ENCODE measurements at places on chromosomes 13 and 19.
A peak's percentile ranks its signal among the peaks of the same experiment; 100 is the strongest.

GRCh38 chr13:19239114-19239860, 57.7 kb upstream of the TUBA3C start:
- no peak for DNase-seq

DNA sequence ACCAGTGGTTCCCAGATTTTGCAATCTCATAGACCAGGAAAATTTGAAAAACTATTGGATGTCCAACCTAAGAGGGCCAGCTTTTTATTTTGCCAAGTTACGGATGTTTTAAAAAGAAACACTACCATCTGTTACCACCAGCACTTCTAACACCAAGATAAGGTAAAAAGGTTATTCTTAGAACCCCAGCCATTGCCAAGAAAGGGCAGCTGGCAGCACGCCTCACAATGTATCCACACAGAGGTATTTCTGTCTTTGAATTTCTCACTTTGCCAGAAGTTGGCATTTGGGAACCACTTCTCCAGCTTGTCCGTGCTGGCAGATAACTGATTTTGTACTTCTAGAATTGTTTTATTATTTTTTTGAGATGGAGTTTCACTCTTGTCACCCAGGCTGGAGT, 28.7 kb downstream of the CAPN12 start:
- DNase-seq, result no peak

- DNase-seq, result no peak
These were observed 921 bp upstream of the TEX29 start for GRCh38 chr13:111319521-111319920.

DNA sequence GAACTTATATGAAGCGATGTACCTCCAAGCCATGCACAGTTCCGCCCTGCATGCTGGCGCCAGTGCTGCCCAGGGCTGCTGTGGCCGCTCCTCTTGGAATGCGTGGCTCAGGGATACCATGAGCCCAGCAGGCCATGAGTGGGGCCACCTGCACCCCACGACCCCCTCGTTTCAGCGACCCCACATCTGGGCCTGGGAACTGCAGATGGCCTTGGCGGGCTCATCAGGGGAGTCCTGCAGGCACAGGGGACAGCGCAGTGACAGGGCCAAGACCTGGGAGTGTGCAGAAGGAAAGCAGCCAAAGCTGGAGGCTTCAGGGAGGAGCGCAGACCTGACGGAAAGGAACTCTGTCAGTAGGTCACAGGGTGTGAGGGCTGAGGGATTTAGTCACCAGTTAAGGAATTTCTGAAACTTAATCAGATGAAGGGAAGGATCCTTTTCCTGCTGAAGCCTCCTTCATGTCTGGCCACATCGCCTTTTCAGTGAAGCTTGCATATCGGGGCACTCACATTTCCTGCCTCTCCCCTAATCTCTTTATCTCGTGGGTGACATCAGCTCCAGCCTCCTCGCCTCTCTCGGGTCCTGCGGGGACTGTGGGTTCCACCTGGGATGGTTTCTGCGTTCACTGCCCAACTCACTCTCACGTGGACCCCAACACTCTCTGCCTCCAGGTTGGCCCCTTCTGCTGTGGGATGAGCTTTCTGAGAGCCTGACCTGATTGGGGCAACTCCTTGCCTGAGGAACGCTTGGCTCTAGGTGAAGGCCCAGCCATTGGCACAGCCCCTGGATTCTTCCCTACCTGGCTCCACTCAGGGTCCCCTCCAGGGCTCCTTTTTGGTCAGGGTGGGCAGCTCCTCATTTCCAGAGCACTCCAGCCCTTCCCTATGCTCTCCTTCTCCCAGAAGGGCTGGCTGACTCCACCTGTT, 123.5 kb downstream of the CRYL1 start:
- DNase-seq, result no peak

DNA sequence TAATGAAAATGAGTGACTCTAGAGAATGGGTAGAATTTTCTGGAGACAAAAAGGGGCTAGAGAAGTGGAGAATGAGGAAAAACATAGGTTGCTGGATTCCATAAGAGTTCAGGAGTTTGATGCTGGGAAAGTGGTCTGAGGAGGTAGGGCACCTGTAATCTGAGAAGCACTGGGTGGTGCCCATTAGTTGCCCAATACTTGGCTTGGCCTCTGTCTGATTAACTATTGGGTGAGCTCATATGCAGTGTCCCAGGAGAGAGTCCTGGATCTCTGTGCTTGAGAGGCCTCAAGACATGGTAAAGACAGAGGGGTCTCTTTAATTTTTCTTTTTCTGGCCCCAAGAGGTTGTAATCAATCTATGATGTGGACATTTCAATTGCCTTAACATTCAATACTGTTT, 390.1 kb downstream of the TDRD3 start:
- DNase-seq, result no peak

DNA sequence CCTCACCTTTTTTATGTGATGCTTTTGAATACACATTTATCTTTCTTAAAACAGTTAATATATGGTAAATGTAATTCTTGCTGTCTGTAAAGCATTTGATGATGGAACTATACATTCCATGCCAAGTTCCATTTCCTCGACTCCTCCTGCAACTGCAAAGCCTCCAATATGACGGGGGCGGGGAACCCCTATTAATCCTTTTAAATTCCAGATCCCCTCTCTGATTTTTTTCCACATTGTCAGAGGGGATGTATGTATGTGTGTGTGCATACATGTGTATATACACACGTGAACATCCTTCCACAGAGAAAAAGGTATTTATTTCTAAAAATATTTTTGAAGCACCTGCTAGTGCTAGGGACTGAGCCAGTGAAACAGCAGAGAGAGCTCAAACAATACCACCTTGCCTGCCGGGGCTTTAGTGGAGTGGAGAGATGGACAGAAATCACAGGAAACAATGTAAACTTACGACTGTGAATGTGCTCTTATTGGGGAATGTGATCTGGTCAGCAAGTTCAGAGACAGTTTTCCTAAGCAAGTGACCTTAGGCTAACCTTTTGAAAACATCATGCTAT, 25.3 kb upstream of the MAB21L1 start:
- DNase-seq, result no peak

- DNase-seq, result no peak
These were observed 65.1 kb upstream of the ZNF724 start for GRCh38 chr19:23315286-23315685.

DNA sequence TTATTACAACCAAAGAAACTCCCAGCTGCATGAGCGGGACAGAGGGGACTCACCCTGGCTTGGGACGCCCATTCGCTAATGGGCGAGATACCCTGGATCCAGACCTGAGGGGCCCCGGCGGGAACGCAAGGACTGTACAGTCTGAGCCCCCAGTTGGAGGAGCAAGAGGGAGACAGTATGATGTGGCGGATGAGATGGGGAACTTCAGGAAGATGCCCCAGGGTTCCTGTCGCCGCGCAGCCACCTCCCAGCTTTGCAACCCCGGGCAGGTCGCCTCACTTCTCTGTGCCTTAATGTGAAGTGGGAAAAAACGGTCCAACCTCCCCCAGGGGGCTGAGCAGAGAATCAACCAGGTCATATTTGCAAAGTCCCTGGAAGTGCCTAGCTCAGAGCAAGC, 2.5 kb downstream of the NPAS1 start:
- DNase-seq, result no peak

GRCh38 chr13:41505209-41505835, 48.0 kb downstream of the RGCC start:
- DNase-seq, result no peak

- DNase-seq, result no peak
These were observed 45.0 kb downstream of the LACC1 start for GRCh38 chr13:43924549-43925245.

DNA sequence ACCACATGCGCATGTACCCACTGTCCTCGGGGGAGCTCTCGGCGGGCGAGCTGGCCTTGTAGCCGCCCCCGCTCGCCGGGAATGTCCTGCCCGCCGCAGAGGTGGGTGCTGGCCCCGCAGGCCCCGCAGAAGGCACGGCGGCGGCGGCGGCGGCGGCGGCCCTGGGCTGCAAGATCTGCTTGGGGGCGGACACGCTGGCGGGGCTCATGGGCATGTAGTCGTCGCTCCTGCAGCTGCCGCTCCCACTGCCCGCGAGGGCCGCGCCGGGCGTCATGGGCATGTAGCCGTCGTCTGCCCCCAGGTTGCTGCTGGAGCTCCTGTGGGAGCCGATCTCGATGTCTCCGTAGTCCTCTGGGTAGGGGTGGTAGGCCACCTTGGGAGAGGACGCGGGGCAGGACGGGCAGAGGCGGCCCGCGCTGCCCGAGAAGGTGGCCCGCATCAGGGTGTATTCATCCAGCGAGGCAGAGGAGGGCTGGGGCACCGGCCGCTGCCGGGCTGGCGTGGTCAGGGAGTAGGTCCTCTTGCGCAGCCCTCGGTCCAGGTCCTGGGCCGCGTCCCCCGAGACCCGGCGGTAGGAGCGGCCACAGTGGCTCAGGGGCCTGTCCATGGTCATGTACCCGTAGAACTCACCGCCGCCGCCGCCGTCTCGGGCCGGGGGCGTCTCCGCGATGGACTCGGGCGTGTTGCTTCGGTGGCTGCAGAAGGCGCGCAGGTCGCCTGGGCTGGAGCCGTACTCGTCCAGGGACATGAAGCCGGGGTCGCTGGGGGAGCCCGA, 2.4 kb downstream of the IRS2 start:
- DNase-seq, result no peak

- DNase-seq, result no peak
These were observed 6.2 kb downstream of the SYT5 start for GRCh38 chr19:55173714-55174409.

- no peak for DNase-seq
These were observed 249.7 kb upstream of the IRS2 start for GRCh38 chr13:110036060-110036459.

GRCh38 chr13:44380404-44381165, 7.0 kb downstream of the SERP2 start:
- DNase-seq, result no peak

GRCh38 chr19:11410682-11411081, 8.4 kb downstream of the RGL3 start:
- no peak for DNase-seq

DNA sequence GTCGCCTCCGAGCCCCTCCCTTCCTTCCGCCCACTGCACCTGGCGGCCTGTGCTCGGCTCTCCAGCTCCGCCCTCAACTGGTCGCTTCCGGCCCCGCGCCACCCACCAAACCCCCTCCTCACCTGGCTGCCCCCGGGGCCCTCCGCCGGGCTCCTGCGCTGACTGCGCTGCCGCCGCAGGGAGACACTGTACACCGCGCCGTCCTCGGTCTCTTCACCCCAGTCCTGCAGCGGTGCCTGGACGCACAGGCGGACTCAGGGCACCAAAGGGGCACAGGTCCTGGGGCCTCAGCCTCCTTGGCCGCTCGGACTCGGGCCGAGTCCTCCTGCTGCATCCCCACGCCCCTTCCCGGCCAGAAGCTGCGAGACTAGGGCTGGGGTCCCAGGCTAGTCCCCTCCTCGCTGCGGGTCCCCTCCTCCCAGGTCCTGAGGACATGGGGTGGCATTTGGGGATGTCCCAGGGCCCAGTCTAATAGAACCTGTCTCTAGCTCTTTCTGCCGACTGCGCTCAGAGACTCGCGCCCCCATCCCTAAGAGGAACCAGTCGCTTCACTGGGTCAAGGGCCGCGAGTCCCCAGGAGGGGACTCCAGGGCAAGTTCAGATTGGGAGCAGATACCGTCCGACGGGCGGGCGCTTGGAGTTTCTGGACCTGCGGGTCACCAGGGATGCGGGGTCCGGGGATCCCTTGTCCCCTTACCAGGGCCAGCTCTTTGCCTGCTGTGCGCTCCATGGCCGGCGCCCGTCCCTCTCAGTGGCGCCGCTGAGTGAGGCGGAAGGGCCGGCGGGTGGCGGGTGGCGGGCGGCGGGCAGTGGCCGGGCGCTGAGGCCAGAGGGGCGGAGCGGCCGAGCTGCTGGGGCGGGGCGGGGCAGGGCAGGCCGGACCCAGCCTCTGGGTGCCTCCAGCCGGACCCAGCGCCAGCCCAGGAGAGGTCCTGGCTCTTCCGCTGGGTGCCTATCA, at the start of gene RGL3:
Gene RGL3 (minus strand): TSS at position 766 of the 958 bp plus-strand sequence. CDS start 36 bp downstream, at position 730.
- DNase-seq, result no peak

- peak; percentile 49 for DNase-seq
These were observed 44.0 kb downstream of the KLF2 start for GRCh38 chr19:16368385-16369305.

DNA sequence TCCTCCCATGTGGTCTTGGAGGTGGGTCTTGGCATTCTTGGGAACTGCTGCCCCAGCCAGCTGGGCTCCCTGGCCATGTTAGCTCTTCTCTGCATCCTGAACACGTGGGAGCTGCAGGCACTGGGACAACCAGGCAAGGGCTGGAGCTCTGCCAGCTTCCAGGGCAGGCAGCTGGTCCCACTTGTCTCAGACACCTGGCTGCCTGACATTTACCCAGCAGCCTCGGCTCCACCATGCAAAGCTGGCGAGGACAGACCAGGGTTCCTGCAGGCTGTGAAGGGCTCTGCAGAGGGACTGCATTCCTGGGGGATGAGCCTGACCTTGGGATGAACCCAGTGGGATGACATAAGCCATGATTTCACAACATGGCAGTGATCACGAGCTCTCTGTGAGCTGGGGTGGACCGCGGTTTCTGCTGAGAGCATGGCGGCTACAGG, 99.0 kb upstream of the TSHZ3 start:
- no peak for DNase-seq

DNA sequence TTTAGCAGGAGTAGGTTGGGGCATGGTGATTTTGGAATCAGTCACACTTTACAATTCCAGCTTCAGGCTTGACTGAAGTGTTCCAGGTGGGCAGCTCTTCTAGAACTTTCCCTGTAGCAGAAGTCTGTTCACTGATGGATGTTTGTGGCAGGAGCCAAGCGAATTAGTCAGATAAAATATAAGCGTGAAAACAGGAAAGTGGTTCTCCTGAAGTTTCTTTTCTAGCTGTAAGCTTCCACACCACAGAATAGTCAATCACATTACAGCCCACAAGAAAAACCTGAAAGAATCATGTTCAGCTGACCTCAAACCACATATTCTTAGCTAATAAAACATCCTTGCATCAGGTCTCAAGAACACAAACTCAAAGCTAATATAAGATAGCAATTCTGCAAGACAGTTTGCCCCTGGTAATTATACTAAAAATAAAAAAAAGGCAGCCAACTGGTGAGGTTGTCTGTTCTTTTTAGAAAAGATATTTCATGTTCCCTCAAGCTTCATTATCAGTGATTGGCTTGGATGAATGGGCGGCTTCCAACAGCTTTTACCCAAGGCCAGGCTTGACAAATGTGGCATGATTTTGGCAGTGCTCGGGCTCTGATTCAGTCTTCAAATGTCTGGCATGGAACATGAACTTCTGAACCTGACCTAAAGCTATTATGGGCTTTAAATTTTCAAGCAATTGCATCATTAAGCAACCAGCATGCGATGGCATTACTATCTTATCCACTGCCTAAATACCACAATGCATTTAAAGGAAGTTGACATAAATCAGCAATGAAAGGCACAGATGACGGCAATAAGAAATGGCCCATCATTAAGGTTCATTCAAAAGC, 136.8 kb downstream of the DCLK1 start:
- DNase-seq, result no peak

DNA sequence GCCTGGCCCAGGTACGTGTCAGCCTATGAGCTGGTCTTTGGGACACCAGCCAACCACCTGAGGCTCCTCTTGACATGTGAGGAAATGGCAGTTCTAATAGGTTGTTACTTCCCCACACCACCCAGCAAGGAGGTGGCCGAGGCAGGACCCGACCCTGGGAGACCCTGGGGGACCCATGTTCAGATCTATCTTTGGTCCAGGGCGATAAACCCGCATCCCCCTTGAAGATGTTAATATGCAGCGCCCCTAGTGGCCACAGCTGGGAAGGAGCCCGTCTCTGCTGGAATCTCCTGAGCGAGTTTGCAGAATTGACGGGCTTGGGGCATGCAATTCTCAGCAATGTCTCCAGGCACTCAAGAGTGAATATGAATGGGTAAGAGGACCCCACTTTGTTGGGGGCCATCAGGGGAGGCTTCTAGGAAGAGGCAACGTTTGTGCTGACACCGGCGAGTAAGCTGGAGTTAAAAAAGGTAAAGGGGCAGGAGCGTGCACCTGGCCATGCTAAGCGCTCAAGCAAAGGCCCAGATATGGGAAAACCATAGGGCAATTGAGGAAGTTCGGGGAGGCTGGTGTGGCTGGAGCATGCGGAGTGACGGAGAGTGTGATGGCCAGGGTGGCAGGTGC, 1.5 kb upstream of the MYO1F start:
- peak; percentile 71 for DNase-seq

Data from activated CD8-positive, alpha-beta memory T cell treated with anti-CD3 and anti-CD28 coated beads for 1 hour (primary cell).